ENCODE measurements at places on chromosomes 5 and 9.

- DNase-seq = no peak
Observed at GRCh38 chr5:113145757-113146387, 169.3 kb downstream of the DCP2 start.

DNA sequence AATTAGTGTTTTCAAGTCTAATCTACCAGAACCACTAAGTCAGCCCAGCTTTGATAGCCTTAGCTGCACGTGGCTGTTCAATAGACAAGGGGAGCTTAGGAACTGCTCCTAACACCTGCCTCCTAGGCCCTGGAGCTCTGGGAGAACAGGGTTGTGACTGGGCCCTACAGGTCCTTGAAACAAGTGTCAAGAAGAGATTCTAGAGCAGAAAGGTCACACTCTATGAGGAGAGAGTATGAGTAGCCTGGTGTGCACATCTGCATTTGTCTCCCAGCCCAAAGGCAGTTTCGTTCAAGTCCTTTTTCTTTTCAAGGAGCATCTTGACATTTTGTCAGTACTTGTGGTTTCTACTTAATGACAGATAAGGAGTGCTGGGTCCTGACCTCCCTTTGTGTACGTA, 206.1 kb downstream of the PRELID2 start:
- DNase-seq = no peak

DNA sequence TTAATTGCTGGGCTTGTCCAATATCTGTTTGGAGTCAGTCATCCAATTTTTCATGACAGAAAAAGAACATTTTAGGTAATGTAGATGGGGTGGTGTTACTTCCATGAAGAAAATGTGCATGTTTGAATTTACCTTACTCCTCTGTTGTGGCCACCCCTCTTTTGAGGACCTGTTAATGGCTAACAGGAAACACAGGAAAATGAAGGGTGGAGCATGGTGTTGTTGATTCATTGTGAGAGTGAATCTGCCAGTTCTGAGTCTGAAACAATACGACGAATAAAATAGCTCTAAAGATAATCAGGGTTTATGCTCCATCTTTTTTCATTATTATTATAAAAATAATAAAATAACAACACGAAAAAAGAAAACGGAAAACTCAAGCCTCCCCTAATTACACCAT, 335.3 kb downstream of the KDM4C start:
- DNase-seq = no peak

DNA sequence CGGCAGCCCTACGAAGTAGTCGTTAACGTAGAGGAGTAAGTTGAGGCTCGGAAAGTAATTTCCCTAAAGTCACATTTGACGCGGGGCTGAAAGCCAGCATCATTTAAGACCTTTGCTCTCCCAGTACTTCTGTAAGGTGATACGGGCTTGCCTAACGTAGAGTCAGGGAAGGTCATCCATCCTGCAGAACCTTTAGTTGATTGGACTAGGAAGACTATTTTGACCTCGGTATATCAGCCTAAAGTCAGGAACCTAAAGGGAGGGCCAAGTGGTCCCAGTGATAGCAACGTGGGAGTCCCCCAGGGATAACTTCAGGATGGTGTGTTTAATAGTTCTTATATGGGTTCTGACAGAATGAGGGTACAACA, 657 bp downstream of the NUP214 start:
- DNase-seq = no peak

DNA sequence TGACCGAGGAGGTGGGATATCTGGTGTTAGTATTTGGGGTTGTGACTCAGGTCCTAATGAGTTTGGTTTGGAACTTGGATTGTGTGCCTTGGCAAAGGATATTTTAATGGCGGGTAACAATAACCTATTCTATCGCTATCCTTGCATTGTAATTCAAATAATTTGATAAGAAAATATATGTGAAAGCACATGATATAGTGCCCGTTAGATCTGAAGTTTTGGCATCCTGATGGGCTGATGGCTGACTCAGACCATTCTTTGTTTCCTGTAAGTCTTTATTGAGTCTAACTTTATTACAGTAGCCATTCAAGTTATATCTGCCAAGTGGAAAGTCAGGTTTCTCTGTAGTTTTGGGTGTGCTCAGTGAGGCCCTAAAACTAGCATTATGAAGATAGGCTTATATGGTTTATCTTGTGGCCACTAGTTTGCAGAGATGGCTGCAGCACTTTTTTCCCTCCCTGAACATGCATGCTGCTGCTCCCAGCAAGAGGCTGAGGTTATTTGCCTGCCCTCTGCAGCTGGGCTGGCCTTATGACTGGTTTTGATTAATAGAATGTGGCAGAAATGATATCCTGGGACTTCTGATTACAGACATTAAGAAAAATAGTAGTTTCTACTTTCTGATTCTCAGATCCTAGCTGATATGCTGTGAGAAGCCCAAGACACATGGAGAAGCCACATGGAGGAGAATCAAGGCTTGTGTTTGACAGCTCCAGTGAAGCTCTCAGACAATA, 46.6 kb downstream of the CFAP95 start:
- DNase-seq = no peak

GRCh38 chr9:84481636-84482218, 141.2 kb upstream of the SLC28A3 start:
- no peak for DNase-seq
